ENCODE measurements at places on chromosomes 7 and 10. TPM values are rescaled to one million over a fixed set of nuclear protein-coding genes. Genes with fewer than 3 reads are reported as not detected.
A peak's percentile ranks its signal among the peaks of the same experiment; 100 is the strongest.

Gene DENND2A
- total RNA-seq: 0.64 TPM

GRCh38 chr10:132001238-132001972 is 19.7 kb upstream of the BNIP3 start:
- DNase-seq: no peak

- no peak for DNase-seq
These were observed 37.2 kb upstream of the CDH23 start for GRCh38 chr10:71359364-71360046.

DNA sequence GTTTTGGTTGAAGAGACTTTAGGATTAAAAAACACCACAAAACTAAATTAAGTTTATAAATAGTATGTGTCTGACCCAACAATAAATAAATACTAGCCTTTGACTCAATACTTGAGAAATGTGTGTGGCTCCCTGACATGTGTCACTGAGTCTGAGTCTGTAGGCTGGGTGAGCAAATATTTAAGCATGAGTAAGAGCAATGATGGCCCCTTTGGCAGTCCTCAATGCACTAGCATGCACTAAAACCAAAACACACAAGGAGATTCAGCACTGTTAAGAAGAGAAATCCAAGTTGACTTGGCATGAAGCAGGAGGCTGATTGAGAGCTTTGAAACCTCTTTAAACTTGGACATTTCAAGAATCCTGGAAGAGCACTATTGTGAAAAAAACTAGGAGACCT is 37.1 kb downstream of the CCDC71L start:
- DNase-seq: no peak

DNA sequence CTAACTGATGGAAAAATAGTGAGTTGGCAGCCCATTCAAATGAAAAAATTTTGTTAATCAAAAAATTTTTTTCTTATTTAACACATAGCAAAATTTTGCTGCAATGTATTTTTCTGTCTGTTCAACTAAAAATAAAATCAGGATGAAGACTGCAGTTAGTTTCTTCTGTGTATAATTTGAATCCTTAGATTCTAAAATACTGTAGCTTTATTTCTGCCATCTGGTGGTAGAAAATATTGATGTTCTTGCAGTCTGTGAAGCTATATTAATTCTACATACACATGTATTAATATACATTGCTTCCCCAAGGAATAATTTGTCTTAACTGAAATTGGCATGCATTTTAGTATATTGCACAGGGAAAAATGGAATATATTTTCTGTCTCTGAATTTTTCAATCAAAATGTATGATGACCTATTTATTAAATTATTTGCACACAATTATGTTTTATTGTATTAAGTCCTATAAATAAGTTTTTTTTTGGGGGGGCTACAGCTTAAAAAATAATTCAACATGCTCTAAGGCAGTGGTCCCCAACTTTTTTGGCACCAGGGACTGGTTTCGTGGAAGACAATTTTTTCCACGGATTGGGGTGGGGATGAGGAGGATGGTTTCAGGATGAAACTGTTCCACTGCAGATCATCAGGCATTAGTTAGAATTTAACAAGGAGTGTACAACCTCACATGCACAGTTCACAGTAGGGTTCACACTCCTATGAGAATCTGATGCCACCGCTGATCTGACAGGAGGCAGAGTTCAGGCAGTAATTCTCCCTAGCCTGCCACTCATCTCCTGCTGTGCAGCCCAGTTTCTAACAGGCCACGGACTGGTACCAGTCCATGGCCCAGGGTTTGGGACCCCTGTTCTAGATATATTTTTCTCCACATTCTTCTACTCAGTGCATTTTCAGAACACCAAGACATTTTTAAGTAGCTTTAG is 119.4 kb downstream of the GNAT3 start:
- no peak for DNase-seq

Gene CEP55
- total RNA-seq: 37.1 TPM

Gene HKDC1
- total RNA-seq: 0.13 TPM

Gene PRF1
- not detected for total RNA-seq

DNA sequence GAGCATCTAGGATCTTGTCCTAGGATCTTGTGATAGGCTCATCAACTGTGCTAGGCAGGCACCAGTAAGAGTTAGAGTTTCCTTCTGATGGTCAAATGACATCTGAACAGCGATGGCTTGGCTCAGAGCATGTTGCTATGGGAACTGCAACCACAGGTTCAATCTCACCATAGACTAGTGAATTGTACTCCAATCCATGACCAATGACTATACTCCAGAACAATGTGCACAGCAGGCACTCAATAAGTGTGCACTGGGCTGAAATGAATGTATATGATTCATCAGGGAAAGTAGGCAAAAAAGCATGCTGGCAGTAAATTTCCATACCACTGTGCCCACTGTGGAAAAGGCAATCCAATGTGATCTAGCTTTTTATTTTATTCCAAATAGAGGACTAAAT is 163.6 kb upstream of the HPS1 start:
- no peak for DNase-seq

DNA sequence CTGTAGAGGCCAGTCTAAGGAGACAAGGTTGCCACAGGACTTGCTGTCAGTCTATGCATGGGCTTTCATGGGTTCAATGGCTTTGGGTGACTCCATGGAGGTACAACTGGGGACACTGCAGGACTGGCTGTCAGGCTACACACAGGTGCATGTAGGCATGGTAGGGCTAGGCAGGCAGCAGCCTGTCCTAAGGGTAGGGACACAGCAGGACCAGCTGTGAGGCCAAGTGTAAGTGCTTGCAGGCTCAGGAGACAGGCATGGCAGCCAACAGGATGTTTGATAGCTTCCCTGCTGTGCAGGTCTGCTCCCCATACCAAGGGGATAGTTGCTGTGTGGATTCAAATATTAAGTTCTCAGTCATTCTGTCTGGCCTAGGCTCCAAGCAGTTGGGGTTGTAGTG is 181.0 kb upstream of the NPY start:
- DNase-seq: no peak

DNA sequence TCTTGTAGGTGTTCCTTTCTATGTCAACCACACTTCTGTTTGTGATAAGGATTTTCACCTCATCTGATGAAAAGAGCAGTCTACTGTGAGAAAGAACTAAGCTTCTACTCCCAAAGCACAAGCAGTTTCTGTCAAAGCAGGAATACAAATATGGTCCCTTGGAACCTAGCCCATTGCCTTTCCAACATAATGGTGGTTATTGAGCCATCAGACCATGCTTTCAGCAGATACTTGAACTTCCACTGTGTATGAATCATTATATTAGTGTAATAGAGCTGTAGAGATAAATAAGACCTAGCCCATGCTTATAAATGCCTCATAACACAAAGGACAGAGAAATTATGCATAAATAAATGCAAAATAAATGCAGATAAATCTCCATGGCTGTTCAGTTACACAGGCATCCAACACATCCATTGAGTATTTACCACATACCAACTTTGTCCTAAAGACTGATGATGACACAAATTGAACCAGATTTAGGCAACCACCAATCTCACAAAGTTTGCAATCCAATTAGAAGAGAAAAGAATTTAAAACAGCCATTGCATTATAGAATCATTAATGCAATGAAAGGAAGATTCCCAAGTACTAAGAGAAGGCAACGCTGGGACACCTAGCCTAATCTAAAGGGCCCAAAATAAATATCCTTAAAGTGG is 729.4 kb upstream of the C7orf33 start:
- DNase-seq: no peak

Gene KAZALD1
- total RNA-seq: 0.39 TPM

Gene FOXK1
- total RNA-seq: 21.2 TPM

DNA sequence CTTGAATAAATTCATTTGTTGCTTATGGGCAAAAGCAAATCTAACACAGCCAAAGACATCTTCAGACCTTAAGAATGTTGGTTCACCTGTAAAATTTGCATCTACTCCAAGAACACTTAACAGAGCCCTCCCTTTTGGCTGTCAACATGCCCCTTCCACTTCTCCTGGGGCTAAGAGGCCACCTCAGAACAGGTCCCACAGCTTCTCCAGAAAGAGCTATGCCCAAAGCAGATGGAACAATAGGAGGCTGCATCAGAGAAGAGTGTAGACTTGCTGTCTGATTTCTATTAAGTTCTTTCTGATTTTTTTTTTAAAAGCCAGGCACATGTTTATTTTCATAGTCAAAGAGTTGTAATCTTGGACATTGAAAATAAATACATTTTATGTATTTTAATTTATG is 26.1 kb upstream of the TRIL start:
- DNase-seq: no peak

GRCh38 chr10:81820418-81820817 is 54.6 kb upstream of the NRG3 start:
- DNase-seq: peak; percentile 13

Gene TMEM72
- not detected for total RNA-seq

DNA sequence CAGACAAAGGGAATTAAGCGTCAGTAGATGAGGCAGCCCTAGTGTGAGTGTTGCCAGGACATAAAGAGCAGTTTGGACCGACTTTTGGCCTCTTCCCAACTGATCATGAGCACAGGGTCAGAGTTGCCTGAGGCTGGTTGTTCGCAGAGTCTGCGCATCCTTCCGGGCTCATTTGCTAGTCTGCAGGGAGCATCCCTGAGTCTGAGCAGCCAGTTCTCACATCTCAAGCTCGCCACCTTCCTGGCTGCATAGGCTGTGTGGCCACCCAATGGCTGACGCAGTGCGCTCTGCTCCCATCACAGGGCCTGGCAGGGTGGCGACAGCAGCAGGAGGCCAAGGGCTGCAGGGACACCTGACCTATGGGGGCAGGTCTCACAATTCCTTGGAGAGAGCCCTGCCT is 5.0 kb downstream of the GAD2 start:
- DNase-seq: no peak

GRCh38 chr7:121420976-121421375 is 24.9 kb upstream of the FAM3C start:
- DNase-seq: no peak

GRCh38 chr10:78802431-78802830 is 266.3 kb upstream of the ZMIZ1 start:
- no peak for DNase-seq

DNA sequence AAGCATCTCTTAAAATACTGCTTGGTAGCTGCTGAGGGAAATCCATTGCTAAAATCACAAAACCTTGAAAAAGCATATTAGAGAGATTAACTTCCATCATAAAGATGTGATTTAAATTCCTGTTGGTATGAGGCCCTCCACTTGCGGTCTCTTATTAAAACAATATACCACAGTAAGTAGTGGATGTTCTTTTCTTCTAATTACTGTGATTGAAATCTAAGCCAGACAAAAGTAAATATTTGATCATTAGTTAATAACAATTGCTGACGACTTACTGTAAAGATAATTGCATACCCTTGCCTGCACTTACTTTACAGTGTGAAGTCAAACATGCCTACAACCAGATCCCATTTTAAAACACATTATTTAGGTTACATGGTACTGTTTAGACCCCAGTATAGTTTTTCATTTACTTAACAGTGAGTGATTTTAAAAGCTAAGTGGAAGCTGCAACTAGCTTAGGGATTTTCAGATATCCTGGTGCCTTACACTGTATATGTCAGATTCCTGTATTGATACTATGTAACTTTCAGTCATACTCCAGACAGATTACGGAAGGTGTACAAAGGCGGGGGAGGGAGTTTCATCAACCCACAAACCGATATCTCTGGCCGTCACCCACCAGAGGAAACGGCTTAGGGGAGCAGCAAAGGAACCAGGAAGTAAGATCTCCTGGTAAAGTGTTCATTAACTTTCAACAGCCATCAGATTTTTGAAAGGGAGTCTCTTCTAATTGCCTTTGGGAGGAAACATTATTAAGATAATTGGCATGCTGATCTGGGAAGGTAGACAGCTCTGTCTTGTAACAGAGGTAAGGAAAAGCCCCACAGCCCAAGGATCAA is 986 bp downstream of the NRP1 start:
- DNase-seq: no peak

DNA sequence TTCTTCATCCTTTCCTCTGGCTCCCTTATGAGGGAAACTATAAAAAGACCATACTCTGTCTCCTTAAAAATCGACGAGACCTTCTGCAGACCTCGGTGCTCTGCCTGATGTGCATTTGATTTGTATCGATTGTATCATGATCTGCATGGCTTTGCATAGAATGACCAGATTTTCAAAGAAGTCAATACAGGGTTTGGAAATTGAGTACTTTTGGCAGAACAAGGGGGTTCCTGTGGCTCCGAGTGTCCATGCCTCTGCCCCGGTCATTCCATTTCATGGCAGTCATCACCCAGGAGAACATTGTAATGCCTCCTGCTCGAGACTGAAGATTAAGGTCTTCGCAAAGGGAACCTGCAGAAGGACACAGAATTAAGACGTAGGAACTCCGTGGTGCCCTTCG is 685 bp downstream of the CASP2 start:
- no peak for DNase-seq

GRCh38 chr7:127594490-127594889 is 954 bp downstream of the FSCN3 start:
- DNase-seq: no peak

DNA sequence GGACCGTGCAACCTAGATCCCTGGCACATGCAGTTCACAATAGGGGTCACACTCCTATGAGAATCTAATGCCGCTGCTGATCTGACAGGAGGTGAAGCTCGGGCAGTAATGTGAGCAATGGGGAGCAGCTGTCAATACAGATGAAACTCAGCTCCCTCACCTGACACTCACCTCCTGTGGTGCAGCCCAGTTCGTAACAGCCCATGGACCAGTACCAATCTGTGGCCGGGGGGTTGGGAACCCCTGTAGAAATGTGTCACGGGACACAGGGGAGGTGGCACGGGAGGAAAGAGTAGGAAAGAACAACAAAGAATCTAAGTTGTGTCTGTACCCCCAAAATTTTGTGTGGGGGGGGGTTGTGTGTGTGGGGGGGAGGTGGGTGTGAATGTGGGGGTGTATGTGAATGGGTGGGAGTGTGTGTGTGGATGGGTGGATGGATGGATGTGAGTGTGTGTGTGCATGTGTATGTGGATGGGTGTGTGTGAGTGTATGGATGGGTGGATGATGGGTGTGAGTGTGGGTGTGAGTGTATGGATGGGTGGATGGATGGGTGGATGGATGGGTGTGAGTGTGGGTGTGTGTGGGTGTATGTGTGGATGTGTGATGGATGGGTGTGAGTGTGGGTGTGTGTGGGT is 33.1 kb downstream of the SFMBT2 start:
- DNase-seq: no peak
